ENCODE measurements at places on chromosomes 5 and 9. TPM values are rescaled to one million over a fixed set of nuclear protein-coding genes. Genes with fewer than 3 reads are reported as not detected.

PRRX2 gene
- total RNA-seq, result 0.54 TPM

SEMA4D gene
- 24.1 TPM for total RNA-seq

PCA3 gene
- total RNA-seq, result not detected

XPA gene
- 6.4 TPM for total RNA-seq

GPR151 gene
- total RNA-seq, result not detected

ODF2 gene
- total RNA-seq, result 10.8 TPM

TAS2R1 gene
- total RNA-seq, result not detected

GZMA gene
- 1.7 TPM for total RNA-seq

ICE1 gene
- total RNA-seq, result 18.3 TPM

SPINK7 gene
- total RNA-seq, result not detected

PCDHB13 gene
- 2.6 TPM for total RNA-seq

ADAMTSL1 gene
- total RNA-seq, result 1.9 TPM

KIF4B gene
- not detected for total RNA-seq

CDH18 gene
- total RNA-seq, result not detected

Measured in Right ventricle myocardium inferior (tissue), 1 donor.